ENCODE measurements at places on chromosomes 5 and 9.

DNA sequence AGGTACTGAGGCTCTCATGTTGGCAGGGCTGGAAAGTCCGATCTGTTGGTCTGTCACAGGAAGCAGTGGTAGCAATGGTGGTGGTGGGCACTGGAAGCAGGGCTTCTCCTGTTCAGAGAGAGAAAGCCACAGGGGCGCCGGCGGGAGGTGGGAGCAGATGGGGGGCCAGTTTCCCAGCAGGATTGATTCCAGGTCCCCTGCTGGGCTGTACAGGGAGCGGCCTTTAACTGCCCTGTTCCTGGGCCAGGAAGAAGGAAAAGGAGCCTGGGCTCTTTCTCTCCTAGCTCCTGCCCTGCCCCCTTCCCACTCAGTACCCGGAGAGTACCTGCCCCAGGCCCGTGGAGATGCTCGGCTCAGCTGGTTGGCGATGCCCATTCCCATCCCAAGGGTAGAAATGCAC lies 2.6 kb upstream of the DAB2IP start:
- DNase-seq, result no peak

- no peak for DNase-seq
Measured at GRCh38 chr5:93800988-93801811, 59.8 kb upstream of the POU5F2 start.

DNA sequence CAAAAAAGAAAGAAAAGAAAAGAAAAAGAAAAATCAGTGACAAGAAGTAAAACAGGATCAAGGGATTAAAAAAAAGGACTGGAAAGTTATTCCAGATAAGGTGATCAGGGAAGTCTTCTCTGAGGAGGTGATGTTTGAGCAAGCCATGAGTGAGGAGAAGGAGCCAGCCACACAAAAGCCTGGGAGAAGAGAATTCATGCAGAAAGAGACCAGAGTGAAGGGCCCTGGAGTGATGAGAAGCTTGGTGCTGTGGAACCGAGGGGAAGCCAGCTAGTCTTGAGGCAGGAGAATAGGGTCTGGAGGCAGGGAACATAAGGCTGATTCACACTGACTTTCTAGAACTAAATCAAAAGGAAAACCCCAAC lies 4.0 kb upstream of the EXOSC2 start:
- DNase-seq, result no peak

DNA sequence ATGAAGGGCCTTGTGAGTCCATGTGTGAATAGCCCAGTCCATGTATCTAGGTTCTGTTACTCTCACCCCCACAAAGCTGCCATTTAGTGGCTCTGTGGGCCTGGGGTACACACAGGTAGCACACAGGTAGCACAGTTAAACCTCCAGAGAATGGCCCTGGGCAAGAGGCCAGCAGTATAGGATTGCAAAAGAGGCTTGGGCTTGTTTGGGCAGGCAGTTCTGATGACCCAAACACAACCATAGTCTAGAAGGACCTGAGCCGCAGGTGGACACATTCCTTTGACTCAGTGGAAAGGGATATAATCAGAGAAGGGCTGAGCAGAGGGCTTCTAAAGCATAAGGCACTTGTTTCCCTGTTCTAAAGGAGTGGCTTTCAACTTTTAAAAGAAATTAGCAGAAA lies 326.8 kb upstream of the SGCD start:
- DNase-seq, result no peak

- DNase-seq, result no peak
Measured at GRCh38 chr5:1285141-1285540, 9.7 kb downstream of the TERT start.

DNA sequence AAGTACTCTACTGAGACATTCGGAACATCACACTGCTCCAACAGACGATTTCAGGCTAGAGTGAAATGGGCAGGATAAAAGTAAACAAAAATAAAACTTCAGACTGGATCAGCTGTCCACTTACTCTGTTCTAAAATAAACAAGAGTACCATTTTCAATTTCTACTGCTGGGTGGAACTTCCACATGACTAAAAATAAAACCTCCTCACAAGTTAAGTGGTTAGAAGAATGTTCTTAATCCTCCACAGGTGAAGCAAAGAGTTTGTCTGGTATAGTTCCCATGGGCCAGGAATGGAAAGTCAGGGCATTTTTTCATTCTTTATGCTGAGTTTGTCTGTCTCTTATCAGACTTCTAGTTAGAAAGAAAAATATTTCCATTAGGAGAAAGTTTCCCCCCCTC lies 15.7 kb downstream of the NUDT12 start:
- no peak for DNase-seq

DNA sequence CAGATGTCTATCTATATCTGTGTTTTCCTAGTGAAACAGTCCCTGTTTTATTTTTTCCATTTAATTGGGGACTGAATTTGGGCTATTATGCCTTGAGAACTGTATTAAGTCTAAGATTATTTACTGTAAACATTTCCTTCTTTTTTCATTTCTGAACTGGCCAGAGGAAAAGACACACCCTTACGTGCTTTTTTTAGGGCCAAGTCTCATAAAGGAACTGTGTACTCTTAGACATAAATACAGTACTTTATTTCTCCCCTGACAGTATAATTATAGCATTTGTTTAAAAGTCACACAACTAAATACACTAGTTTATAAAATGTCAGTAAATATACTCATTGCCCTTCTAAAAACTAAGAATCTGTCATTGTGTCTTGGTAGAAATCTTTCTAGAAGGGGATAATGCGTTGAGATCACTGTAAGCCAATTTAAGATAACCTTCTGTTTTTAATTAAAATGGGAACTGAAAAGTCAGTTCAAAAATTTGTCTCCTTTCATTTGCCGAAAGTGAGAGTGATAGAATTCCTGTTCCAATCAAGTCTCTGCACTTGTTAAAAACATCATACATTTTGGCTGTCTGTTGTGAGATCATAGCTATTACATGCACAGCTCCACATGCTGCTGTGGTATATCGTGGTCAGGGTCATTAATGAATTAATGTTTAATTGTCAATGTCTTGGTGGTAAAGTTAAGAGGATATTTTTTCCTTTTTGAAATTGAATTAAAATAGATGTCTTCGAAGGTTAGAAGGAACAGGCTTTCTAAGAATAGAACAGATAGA lies 132.1 kb downstream of the FOCAD start:
- no peak for DNase-seq

DNA sequence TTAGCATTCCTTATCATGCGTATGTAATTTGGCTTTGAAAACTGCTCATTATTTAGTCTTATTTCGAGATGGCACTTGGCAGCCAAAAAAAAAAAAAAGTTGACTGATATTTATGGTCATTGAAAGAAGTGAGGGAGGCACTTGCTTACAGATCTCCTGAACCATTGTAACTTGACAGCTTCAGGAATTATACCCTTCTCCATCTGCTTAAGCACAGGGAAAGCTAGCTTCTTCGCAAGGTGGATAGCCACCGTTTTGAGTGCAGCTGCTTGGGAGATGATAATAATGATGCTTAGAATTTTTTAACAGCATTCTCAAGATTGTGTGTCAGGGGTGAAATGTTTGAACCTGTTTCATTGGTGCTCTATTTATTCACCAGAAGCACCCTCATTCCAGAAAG lies 116.1 kb downstream of the GIN1 start:
- no peak for DNase-seq

DNA sequence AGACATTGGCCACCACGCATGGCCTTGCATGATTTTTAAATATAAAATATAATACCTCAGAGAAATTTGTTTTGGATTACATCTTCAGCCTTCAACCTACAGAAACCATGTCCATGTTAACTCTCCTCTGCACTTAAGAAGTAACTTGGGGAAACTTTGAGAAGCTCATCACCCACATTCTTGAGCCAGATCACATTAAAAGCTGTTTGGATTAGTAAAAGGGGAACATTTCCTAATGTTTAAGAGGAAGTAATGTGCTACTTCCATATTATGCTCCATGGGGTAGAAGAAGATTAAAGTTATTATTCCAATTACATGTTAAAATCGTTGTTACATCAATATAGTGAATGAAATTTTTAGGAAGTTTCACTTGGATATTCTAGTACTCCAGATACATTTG lies 10.4 kb upstream of the CEP120 start:
- DNase-seq, result no peak

DNA sequence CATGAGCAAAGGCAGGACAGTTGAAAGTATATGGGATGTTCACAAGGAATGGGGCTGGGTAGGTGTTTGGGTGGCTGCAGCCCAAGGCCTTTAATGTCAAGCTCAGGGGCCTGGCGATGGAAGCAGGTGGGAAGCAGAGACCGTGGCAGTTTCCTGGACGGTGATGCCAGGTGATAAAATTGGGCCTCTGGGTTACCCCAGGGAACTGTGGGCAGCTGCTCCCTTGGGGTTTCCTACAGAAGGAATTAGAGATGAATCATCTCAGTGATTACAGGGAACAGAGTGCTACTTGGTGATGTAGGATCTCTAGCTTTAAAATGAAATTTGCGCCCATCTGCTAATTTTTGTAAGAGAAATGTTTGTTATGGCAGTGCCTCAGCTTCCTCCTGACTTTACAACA lies 39.2 kb downstream of the TSTD2 start:
- no peak for DNase-seq

DNA sequence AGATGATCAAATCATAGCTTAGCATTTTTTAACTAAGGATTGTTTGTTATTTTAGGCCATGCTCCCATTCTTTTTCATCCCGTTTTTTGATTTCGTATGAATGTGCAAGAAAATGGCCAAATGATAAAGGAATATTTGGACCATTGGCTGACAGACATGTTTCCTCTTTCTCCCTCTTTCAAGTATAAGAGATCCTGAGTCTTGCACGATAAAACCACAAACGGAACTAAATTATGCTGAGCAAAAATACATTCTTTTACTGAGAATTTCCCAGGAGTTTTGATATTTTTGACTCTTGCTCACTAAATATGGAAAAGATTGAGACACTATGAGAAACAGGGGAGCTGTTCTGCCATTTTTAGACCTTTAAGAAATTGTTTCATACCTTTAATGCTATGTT lies 90.4 kb upstream of the KLF9 start:
- no peak for DNase-seq

GRCh38 chr9:131885144-131885609 lies 145.3 kb upstream of the RAPGEF1 start:
- no peak for DNase-seq

DNA sequence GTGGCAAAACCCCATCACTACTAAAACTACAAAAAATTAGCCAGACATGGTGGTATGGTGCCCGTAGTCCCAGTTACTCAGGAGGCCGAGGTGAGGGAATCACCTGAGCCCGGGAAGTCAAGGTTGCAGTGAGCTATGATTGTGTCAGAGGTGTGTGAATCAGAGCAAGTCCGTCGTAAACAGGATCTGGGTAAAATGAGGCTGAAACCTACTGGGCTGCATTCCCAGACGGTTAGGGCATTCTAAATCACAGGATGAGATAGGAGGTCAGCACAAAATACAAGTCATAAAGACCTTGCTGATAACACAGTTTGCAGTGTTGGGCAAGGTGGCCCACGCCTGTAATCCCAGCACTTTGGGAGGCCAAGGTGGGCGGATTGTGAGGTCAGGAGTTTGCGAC lies 1.9 kb upstream of the CLTB start:
- DNase-seq, result no peak

DNA sequence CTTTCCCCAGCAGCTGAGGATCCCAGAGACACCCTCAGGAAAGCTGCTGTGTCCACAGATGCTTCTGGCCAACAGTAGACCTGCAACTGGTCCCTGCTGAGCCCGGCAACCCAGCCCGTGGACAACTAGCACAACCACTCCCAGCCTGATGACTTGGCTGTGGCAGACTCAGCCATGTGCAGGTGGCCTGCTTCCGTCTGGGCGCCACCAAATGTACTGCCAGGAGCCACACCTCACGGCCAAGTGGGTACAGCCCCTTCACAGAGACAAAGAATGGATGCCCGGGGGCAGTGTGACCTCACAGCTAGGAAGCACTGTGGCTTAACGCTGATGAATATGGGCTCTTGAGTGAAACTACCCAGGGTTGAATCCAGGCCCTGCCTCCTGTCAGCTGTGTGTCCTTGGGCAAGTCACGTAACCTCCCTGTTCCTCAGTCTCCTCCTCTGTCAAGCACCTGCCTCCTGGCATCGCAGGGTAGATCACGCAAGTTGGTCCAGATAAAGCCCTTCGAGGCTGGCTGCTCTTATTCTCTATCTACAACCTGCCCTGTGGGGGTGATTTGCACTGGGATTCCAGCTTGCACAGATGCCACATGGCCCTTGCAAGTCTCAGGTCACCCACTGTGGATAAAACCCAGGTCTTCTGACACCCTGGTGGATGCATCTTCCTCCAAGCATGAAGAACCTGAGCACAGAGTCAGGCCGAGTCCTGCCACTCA lies 225.0 kb downstream of the PBX3 start:
- DNase-seq, result no peak

GRCh38 chr5:168712280-168712924 lies 133.2 kb upstream of the PANK3 start:
- no peak for DNase-seq

DNA sequence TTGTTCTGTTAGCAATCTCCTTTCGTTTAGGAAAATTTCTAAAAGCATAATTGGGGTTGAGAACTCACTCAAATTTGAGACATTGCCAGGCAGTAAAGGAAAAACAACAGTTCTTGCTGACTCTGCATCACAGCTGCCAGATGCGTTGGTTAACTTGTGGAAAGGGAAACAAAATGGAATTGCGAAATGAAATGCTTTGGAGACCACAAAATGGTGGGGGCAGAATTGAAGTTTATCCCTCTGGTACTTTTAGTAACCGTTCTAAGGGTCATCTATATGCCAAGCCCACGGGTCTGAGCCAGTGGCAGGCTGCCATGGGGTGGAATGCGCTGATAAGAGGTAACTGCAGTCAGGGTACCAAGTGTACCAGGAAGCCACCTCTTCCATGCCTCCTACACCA lies 28.6 kb upstream of the SELENOP start:
- DNase-seq, result no peak

- no peak for DNase-seq
Measured at GRCh38 chr5:139726248-139726647, 69.4 kb upstream of the PSD2 start.

DNA sequence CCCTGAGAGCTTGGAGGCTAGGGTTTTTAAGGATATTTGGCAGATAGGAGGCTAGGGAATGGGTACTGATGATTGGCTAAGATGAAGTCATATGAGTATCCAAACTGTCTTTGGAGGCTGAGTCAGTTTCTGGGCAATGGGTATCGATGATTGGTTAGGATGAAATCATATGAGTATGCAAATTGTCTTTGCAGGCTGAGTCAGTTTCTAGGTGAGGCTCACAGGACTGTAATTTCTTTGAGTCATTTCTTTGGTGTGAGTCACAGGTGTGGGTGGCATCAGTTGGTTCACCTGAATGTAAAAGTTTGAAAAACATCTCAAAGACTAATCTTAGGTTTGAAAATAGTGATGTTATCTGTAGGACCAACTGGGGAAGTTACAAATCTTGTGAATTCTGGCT lies 1068.0 kb downstream of the NR2F1-AS1 start:
- DNase-seq, result no peak

Measured in hypothalamus (tissue), 51 donors.